ENCODE measurements at places on chromosomes 3 and 15.

DNA sequence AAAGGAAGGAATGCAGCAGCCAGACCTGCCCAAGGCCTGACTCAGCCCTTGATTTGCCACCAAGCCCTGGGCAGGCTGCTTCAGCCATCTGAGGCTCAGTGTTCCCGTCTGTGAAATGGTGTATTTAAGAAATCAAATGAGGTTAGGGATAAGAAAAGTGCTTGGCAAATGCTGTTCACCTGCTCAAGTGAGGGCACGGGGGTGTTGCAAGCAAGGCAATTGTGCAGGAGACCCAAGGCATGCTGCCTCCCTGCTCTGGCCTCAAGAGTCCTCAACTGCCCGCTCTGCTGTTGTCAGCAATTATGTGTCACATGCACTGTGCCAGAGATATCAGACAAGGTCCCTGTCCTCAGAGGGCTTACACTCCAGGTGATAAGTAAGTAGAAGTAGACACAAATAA lies 101.8 kb downstream of the TPRA1 start:
- DNase-seq: no peak

DNA sequence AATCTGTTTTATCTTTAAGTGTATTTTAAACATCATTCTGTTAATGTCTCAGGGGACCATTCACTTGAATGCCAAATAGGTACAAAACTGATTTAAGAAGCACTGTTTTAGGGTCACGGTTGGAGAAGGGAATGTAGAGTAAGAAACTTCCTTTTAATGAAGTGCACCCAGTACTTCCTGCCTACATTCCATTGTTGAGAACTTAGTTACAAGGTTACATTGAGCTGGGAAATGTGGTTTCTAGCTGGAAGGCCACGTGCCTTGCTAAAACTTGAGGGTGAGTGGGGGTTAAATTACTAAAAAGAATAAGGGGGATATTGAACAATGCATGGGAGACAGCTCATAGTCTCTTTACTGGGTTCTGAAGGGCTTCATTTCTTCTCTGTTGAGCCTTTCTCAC lies 78.3 kb upstream of the TBC1D5 start:
- no peak for DNase-seq

GRCh38 chr15:69722924-69723323 lies 270.3 kb downstream of the RPLP1 start:
- DNase-seq: no peak

- no peak for DNase-seq
These were observed 183.8 kb upstream of the THRB start for GRCh38 chr3:24678421-24678865.

- DNase-seq: no peak
These were observed 46.9 kb upstream of the NEDD4 start for GRCh38 chr15:56040081-56041035.

GRCh38 chr15:75348562-75349350 lies 1.9 kb downstream of the NEIL1 start:
- DNase-seq: no peak

DNA sequence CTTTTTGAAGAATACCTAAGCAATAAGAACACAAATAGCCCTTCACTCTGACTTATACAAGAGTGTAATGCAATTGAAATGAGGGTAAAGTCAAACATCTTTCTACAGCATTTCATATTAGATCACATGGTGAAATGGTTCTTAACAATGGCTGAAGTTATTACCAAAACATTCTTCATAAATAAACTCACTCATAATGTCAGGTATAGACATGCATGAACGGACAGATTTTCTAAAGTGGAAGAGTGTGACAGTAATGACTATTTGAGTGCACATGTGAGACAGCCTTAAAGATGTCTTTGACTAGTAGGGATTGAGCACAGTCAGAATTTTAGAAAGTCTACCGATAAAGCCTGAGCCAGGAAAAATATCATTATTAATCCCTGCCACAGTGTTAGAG lies 471.0 kb downstream of the ZPLD1 start:
- no peak for DNase-seq

- no peak for DNase-seq
These were observed 78.2 kb downstream of the CMSS1 start for GRCh38 chr3:99895703-99896441.

GRCh38 chr3:176796371-176796770 lies 400.9 kb downstream of the TBL1XR1 start:
- no peak for DNase-seq

DNA sequence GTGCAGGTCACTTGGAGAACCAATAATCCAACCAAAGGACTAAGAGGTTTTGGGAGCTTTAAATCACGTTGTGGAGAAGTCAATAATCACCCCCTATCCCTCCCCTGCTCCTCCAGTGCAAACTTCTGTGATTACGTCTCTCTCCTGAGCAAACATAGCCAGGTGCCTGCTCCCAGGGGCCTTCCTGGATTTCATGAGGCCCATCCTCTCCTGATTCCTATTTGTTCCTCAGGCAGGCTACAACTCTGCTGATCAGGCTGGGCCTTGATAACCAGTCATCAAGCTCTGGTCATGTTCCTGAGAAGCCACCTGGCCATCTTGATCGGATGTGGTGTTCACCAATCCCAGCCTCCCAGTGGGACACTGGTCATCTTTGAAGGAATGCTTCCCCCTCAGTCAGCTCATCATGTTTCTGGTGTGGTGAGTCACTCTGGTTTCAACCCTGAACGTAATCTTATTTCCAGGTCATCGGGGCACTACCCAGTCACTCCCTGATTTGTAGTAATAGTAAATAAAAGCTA lies 2.9 kb upstream of the ZNF710 start:
- DNase-seq: no peak

- no peak for DNase-seq
These were observed 136.8 kb upstream of the FOXB1 start for GRCh38 chr15:59867086-59867855.

DNA sequence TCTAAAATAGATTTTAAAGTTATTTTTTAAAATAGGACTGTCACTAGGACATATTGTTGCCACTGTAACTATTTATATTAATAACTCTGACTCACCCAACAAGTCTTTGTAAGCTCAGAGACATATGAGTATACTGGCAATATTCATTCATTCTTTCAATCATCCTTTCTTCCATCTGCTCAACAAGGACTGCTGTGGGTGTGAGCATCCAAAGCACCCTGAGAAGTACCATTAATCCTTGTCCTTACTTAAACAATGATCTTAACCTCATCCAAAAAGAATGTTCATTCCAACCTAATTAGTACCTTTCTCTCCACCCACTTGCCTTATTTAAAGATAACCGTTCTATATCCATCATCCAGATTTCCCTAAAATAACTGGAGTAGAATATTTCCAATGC lies 94.2 kb upstream of the PPP2R3A start:
- no peak for DNase-seq

DNA sequence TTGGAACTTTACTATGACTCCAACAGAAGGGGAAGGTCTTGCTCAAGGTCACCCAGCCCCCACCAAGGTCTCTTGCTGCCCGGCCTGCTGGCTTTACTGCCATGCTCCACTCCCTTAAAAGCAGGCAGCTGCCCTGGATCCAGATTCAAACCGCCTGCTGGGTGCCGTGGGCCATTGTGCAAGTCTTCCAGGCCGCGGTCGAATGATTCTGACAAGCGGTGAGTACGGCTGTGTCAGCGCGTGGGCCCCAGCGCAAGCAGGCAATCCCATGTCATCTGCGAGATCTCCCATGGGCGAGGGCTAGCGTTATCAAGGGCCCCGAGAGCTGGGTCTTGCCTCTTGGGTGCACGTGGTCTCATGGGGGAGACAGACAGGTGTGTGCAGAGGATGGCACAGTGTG lies 37.6 kb downstream of the CORO2B start:
- no peak for DNase-seq

DNA sequence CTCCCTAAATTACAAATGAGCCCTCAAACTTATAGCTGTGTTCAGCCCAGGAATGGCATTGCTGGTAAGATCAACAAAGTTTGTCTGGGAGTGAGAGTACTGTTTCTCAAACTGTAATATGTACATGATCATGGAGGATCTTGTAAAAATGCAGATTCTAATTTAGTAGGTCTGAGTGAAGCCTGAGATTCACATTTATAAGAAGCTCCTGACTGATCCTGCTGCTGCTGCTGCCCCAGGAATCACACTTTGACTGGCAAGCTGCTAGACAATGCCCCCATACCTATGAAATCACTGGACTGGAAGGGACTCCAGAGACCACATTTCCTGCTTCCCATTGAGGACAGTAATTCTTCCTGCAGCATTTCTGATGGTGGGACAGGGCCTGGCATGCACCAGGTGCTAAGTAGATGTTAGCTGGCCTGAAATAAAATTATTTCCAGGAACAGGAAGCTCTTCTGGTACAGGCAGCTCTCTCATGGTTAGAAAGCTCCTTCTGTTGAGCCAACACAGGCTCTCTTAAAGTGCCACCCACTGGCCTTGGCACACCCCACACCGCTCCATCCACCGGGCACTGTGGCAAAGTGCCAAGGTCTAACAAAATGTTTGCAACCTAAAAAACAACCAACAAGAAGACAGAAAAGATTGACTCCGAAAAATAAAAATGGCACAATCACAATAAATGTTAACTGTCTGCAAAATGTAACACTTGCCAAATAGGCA lies 36.7 kb upstream of the ZNF710 start:
- DNase-seq: peak; percentile 36

GRCh38 chr3:52463416-52463815 lies 8.0 kb downstream of the NISCH start:
- DNase-seq: no peak

DNA sequence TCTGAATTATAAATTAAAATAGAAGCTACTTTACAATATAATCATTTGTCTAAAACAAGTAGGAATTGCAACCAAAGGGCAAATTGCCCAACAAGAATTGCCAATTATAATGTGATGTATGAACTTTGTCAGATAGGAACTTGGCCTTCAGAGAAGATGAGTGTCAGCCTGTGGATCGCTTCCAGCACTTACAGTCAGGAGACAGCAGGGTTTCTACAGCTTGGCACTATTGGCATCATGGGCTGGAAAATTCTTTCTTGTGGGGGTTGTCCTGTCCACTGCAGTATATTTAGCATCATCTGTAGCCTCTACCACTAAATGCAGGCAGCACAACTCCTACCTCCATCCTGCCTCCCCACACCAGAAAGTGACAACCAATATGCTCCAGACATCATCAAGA lies 48.1 kb upstream of the CRBN start:
- DNase-seq: no peak

DNA sequence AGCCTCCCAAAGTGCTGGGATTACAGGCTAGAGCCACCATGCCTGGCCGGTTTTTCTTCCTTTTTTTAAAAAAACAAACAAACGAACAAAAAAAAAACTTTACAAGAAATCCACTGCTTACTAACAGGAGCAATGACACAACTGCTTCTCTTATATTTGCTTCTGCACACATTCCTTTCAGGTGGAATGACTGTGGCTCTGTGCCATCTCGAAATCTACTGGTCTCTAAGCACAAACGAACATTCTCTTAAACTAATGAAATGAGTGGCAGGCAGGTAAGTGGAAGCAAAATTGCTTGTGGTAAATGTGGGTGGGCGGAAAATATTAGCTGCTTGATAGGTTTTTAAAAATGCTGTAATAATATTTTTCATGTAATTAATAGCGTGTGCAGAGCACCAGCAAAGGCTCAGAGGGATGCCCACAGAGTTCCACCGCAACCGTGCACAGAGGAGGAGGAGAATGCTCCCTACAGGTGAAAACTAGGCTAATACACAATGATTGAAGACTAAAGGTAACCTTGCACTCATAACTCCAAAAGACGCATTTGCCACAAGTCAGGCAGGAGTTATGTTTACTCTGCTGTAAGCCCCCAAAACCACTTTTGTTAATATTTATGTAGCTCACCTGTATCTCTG lies 77.4 kb downstream of the LSAMP start:
- DNase-seq: no peak

- peak; percentile 37 for DNase-seq
These were observed 69.0 kb downstream of the LINGO1 start for GRCh38 chr15:77563623-77564156.

GRCh38 chr3:118472586-118472985 lies 562.1 kb downstream of the IGSF11 start:
- DNase-seq: no peak

DNA sequence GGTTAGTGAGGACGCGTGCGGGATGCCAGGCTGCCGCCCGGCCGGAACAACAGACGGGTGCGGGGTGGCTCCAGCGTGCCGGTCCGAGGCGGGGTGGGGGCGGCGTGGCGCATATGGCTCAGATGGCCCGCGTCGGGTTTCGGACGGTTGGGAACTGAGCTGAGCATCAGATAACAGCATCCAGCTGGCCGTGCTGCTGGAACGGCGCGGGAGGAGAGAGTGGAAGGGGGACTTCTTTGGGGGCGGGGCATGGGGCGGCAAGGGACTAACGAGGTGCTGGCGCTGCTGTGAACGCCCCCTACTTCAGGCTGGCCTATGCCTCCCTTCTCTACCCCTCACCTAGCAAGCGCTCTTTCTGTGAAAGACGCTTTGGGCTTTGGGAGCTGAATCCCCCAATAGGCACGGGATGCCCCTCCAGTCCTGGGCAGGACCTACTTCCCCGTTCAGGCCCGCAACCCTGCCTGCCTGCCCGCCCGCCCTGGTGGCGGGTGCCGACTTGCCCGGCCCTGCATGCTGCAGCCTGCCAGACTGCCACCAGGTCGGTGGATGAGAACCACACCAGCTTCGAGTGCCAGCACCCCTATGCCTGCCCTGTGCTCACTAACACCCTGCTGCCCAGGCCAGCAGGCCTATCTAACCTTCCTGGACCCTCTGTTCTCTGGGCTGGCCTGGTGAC lies 542 bp downstream of the INKA1 start:
- no peak for DNase-seq

- no peak for DNase-seq
These were observed 755.5 kb downstream of the GBE1 start for GRCh38 chr3:81005992-81006391.

DNA sequence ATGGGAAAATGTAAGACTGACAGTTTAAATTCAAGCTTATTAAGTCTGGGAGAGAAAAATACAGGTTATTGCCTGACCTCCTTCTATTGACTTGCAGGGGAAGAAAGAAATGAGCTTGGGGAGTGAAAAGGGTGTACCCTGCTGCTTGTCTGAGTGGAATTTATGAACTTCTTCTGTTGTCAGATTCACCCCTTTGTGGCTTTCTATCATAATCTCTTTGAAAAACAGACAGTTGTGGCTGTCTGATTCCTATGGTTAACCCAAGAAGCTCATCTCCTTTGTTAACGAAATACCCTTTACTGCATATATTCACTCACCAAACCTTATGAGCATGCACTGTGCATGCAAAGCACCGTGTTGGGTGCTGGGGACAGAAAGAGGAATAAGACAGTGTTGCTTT lies 22.5 kb downstream of the GPD1L start:
- DNase-seq: no peak

- no peak for DNase-seq
These were observed 549.8 kb upstream of the ROBO2 start for GRCh38 chr3:76490064-76490463.

DNA sequence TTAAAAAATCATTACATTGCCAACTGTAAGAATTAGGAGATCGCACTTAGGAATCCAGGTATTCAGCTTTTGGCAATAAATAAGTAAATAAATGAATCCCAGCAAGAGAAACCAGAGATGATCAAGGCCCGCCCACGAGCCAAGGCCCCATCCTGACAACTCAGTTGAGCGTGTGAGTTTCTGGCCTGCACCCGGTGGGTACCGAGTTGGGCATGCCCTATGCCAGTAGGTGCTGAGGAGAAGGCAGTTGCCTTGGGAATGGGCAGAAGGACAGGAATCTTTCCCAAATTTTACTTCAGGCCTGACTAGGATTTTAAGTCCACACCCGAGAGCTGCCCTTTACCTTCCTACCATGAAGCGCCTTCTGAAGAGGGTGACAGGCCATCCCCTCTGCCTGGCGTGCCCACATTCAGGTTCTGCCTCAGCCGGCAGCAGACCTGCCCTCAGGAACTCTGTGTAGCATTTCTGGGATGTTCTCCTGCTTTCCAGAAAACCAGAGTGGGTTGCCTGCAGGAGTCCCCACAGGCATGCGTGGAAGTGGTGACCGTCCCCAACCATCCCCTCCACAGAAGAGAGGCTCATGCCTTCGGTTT lies 99.3 kb upstream of the ALDH1A3 start:
- no peak for DNase-seq

All from pons (tissue), 1 donor.